Transverse colon (tissue), 4 donors: ENCODE measurements at places on chromosomes 7 and 10. TPM values are rescaled to one million over a fixed set of nuclear protein-coding genes. Genes with fewer than 3 reads are reported as not detected.
A peak's percentile ranks its signal among the peaks of the same experiment; 100 is the strongest.

- DNase-seq, result no peak
Observed at GRCh38 chr7:111763221-111763801, 201.0 kb upstream of the IMMP2L start.

GRCh38 chr10:22713853-22714478, 412 bp downstream of the PIP4K2A start:
- DNase-seq, result peak; percentile 30

DNA sequence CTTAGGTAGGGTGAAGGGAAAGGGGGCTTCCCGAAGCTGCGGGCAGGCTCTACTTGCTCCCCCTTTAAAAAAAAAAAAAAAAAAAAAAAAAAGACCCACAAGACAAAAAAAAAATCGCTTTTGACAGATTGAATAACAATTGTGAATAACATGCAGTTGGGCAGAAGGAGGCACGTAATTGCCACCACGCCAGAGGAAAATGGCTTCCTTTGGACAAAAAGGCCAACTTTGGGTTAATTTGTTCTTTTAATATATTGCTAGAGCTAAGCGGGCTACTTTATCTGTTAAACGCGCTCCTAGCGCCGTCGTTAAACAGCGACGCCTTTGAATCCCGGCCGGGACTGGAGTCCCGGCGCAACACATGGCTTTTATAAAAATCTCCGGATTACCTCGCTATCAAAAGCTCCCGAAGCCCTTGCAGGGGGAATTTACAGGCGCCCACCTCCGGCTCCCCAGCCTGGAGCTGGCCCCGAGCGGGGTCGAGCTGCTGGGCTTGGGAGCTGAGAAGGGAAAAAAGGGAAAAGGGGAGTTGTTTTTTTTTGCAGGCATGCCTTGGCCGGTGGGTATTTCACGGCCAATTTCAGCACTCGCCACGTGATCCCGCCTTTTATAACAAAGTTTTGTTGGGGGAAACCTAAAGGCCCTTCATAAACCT, 1.2 kb downstream of the HOXA11 start:
- peak; percentile 24 for DNase-seq

- DNase-seq, result no peak
Observed at GRCh38 chr10:111474786-111475185, 398.0 kb downstream of the ADRA2A start.

- DNase-seq, result no peak
Observed at GRCh38 chr7:114026486-114027089, 107.8 kb upstream of the PPP1R3A start.

GRCh38 chr7:151181011-151181431, 6.0 kb downstream of the ASB10 start:
- DNase-seq, result no peak

DNA sequence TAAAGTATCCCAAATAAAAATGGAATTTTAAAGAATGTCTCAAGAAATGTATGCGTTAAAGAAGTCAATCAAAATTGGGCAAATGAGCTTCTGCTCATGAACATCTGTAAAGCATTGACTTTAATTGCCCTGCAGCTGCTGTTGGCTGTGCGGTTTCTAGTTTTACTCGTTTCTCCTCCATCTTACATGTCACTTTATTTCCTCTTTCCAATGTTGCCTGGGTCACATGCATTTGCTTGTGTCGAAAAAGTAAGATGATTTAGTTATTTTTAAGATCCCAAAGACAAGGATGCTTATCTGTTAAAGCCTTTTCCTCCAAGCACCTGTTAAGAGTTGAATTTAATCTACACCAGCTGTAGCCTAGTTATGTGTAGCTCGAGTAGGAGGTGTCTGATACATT, 310.4 kb downstream of the EXOC4 start:
- DNase-seq, result no peak

- DNase-seq, result no peak
Observed at GRCh38 chr7:119694506-119694905, 578.5 kb upstream of the KCND2 start.

- no peak for DNase-seq
Observed at GRCh38 chr10:18793951-18794350, 134.7 kb downstream of the ARL5B start.

- peak; percentile 56 for DNase-seq
Observed at GRCh38 chr7:157576415-157576814, 239.6 kb downstream of the DNAJB6 start.

DNA sequence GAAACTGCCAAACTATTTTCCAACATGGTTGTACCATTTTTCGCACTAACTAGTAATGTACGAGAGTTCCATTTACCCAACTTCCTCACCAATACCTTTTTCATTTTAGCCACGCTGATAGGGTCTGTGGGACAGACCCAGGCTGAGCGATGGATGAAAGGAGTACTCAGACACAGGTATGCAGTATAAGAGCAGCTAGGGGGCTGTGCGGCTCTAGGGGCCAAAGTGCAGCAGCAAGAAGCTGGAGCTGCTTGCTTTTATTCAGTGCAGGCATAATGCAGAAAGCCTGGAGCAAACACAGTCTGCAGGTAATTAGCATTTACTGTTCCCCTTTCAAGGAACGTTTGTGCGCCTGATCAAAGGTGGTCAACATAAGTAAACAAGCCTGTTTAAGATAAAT, 21.0 kb downstream of the UCMA start:
- no peak for DNase-seq

GRCh38 chr7:155205368-155206317, 92.0 kb upstream of the INSIG1 start:
- DNase-seq, result peak; percentile 82

DNA sequence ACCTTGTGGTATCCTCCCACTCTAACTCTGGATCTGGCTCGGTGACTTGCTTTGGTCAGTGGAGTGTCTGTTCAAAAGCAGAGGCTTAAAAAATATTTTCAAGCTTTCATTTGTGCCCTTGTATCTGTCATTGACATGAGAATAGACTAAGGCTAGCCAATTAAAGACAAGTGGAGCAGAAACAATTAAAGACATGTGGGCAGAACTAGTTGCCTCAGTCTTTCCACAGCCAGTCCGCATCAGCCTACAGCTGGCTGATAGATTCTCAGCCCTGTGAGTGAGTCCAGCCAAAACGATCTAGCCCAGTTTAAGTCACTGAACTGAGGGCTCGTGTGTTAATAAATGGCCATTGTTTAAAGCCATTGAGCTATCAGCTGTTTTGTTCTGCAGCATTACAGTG, 185.2 kb upstream of the DGKB start:
- DNase-seq, result no peak

DNA sequence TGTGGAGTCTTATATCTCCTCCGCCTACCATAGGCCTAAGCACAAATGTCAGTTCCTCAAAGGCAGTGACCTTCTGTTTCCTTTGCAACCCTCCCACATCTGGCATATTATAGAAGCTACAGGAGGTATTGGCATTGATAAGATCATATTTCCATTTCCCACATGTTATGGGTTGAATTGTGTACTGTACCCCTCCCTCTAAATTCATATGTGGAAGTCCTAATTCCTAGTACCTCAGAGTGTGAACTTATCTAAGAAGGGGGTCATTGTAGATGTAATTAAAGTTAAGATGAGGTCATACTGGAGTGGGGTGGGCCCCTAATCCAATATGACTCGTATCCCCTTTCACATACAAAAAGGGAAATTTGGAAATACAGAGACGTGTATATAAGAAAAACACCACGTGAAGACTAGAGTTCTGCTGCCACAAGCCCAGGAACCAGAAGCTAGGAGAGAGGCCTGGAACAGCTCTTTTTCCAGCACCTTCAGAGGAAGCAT, 6.1 kb upstream of the LAMB4 start:
- DNase-seq, result no peak

DNA sequence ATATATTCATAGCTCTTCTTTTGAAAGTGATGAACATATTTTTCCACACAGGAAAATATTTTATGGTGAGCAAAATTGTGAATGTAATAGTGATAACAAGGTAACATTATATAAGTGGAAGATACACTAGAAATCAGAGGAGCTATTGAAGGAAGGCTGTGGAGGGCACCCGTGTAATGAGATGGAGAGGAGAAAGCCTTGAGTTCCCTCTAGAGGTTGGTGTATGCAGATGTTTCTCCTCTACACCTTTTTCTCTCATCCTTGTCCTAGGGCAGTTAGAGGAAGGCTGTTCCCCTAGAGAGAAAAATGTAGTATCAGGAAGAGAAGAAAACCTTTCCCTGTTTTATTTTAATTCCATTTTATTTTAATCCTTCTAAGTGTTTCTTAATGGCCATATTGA, 54.6 kb upstream of the NRG3 start:
- no peak for DNase-seq

GRCh38 chr10:113020475-113020753, 70.4 kb downstream of the TCF7L2 start:
- no peak for DNase-seq

- DNase-seq, result no peak
Observed at GRCh38 chr7:114784746-114785145, 137.1 kb upstream of the MDFIC start.

DNA sequence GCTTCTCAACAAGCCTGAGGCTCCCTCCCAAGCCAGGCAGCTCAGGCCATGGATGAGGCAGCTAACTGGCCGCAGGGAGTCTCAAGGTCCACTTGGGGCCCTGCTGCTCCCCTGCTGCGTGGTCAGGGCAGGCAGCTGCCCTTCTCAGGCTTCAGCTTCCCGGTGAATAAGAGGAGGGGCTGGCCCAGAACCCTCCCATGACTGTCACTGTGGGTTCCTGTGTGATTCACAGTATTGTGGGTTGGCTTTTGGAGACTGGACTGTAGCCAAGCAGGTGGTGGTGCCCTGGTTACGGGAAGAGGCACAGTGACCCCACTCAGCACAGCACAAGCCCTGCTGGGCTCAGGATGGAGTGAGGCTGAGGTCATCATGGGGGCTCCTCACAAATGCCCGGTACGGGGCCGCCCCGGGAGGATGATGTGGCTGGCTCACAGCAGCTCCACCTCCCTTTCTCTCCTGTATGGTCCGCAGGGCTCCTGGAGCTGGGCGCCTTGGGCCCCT, 189.8 kb downstream of the HECW1 start:
- DNase-seq, result no peak

GRCh38 chr10:18043148-18044006, 91.7 kb downstream of the SLC39A12 start:
- no peak for DNase-seq

DNA sequence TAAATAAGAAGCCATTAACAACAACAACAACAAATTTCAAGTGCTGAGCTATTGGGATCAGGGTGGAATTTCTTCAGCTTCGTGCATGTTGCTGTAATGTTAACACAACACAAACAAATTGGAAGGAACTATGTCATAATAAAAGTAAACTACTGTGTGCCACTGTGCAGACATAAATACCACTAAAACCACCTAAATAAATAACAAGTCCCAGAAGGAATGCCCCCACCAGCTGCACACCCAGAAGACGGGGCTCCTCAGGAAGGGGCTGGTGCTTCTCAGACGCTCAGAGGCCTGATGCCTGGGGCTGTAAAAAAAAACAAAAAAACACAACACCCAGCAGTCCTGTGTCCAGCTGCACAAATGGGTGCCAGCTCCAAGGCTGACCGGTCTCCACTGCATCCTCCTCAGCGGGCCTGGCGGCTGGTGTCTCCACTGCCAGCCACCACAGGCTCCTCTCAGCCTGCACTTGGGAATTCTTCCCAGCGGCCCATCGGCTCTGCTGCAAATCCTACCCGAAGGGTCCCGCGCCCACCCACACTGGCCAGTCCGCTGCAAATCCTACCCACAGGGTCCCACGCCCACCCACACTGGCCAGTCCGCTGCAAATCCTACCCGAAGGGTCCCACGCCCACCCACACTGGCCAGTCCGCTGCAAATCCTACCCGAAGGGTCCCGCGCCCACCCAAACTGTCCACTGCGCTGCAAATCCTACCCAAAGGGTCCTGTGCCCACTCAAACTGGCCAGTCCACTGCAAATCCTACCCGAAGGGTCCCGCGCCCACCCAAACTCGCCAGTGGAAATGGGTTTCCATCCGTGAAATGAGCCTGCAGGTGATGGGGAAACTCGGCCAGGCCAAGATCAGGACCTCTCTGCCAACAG, 35.8 kb upstream of the DNAAF5 start:
- DNase-seq, result peak; percentile 2

GRCh38 chr10:8417631-8418030, 363.1 kb downstream of the GATA3 start:
- DNase-seq, result no peak

GRCh38 chr10:120493411-120494312, 36.6 kb downstream of the PLPP4 start:
- no peak for DNase-seq

GRCh38 chr10:114661212-114661880, 3.3 kb upstream of the ABLIM1 start:
- DNase-seq, result no peak

- DNase-seq, result no peak
Observed at GRCh38 chr7:131076032-131076431, 251.6 kb upstream of the MKLN1 start.

GRCh38 chr7:114312649-114313048, 102.0 kb upstream of the FOXP2 start:
- DNase-seq, result no peak

GRCh38 chr10:18195060-18195799, 55.0 kb downstream of the CACNB2 start:
- peak; percentile 24 for DNase-seq

DNA sequence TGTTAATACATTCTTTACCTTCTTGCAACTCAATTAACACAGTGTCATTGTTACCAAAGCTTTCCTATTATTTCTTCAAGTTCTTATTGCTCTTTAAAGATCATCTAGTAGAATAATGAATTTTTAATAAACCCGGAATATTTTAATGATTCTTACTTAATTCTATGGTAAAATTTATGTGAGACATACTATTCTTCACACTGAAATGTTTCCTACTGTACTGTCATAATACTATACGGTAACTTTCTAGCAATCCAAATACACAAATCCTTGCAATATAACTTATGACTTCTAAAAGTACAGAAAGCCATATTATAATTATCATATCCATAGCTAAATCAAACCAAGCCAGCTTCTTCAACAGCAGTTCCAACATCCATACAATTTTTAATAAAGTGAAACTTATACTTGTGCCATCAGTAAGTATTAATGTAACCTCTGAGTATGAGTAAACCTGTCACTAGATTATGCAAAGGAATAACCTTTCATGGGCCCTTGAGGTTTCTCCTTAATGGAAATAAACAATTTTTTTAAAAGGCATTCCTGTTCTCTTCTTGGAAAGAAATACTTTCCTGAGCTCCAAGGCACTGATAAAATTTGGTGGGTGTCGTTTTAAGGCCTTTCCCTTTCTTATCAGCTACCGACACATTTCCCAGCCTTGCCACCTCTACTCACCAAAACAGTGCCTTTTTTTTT, 87.4 kb downstream of the IMMP2L start:
- DNase-seq, result no peak

DNA sequence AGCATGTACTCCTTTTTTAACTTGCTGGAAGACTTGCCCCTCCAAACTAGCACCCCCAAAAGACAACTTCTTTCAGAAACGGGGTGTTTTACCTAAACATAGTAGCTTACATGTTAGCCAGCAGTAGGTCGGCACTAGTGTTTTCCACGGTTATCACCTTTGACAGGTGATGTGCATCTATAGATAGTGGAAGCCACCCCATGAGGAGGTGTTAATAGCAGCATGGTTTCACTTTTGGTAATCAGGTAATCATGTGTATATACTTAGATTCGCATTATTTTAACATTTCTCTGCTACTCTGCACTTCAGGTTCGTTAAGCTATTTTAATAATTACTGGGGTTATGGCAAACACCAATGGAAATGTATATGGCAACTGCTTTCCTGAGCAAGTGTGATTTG, 17.6 kb downstream of the SRI start:
- no peak for DNase-seq

- DNase-seq, result no peak
Observed at GRCh38 chr10:16182688-16183087, 254.1 kb upstream of the PTER start.

The TSPAN15 gene
- 150 TPM for total RNA-seq

The NAT16 gene
- total RNA-seq, result not detected

The HOXA2 gene
- 6.4 TPM for total RNA-seq

The CPA1 gene
- not detected for total RNA-seq

The NEURL1 gene
- 50.5 TPM for total RNA-seq

The FXYD4 gene
- total RNA-seq, result not detected

The SUN1 gene
- 92.7 TPM for total RNA-seq

The EEF1AKMT2 gene
- total RNA-seq, result 19.1 TPM
